ENCODE measurements at places on chromosomes 7 and 10.

- DNase-seq, result no peak
Measured at GRCh38 chr10:6843481-6843881, 263.4 kb upstream of the PRKCQ start.

GRCh38 chr7:11665357-11665756, 166.6 kb downstream of the THSD7A start:
- DNase-seq, result no peak

DNA sequence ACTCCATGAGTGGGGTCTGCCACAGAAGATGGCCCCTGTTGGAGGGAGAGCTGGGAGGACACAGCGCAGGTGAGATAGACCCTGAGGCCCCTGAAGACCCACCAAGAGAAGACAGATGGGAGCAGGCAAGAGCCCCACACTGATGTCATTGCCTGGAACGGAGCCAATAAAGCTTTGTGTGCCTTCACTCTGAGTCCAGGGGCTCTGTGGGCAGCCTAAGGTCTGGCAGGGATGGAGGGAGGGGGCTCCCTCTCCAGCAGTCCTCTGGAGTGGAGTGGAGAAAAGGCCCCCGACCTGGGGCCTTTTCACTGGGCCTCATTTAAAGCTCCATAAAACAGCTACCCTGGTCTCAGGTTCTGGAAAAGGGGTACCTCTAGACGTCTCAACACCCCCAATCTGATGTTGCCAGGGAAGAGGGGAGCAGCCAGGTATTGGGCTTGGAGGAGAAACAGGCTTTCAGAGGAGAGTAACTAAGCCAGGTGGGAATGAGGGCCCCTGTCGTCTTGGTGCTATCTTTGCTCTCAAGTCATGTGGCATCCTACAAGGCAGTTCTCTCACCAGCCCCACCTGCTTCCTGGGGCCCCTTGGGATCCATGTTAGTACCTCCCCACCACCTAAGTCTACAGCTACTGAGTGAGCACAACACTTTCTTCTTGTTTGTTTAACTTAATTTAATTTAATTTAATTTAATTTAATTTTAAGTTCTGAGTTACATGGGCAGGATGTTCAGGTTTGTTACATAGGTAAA, 1.4 kb downstream of the C10orf62 start:
- DNase-seq, result no peak

DNA sequence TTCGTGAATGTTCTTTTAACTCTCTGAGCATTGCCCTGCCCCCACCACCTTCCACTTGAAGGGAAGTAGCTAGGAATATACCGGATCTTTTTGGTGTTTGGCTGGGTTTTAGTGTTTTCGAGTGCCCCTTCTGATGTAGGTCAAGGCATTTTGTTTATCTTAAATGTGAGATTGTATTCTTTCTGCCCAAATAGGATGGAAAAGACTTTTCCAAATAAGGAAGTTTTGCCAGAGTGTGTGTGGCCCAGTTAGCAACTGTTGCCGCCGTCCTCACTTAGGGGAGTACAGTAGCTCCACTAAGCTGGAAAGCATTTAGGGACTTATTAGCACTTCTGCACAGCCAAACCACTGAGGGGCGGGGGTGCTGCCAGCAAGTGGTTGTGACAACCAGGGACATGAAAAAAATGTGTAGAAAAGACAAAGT, 29.8 kb upstream of the VCL start:
- no peak for DNase-seq

GRCh38 chr7:157462419-157462771, 125.6 kb downstream of the DNAJB6 start:
- no peak for DNase-seq

- no peak for DNase-seq
Measured at GRCh38 chr10:35523670-35524225, 81.4 kb upstream of the GJD4 start.

- DNase-seq, result no peak
Measured at GRCh38 chr7:2169923-2170575, 62.7 kb downstream of the MAD1L1 start.

GRCh38 chr7:73921623-73922528, 60.9 kb downstream of the TMEM270 start:
- no peak for DNase-seq

DNA sequence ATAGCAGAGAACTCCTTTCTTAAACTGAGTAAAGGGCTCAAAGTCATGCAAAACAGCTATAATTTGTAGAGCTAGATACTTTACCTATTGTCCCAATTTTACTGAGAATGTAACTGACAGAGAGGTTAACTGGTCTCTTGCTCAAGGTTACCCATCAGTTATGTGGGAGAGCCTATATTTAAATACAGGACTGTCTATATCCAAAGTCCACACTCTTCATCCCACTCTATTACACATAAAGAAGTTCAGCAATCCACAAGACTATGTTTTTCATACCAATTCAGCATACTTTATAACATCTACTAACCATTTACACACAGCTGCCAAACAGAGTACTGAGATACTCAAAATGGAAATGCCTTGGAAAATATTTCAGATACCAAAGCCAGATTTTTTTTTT, 100.2 kb downstream of the MICU1 start:
- DNase-seq, result no peak

Data from RKO (cell line).